ENCODE measurements at places on chromosomes 2 and 18.

GRCh38 chr2:215900843-215901242 lies 112.5 kb downstream of the MREG start:
- DNase-seq: no peak

- DNase-seq: no peak
Observed at GRCh38 chr2:43430489-43430888, 165.3 kb downstream of the THADA start.

GRCh38 chr2:186946896-186947467 lies 98.0 kb upstream of the ZSWIM2 start:
- DNase-seq: no peak

GRCh38 chr18:77099485-77100370 lies 32.9 kb downstream of the MBP start:
- DNase-seq: no peak

DNA sequence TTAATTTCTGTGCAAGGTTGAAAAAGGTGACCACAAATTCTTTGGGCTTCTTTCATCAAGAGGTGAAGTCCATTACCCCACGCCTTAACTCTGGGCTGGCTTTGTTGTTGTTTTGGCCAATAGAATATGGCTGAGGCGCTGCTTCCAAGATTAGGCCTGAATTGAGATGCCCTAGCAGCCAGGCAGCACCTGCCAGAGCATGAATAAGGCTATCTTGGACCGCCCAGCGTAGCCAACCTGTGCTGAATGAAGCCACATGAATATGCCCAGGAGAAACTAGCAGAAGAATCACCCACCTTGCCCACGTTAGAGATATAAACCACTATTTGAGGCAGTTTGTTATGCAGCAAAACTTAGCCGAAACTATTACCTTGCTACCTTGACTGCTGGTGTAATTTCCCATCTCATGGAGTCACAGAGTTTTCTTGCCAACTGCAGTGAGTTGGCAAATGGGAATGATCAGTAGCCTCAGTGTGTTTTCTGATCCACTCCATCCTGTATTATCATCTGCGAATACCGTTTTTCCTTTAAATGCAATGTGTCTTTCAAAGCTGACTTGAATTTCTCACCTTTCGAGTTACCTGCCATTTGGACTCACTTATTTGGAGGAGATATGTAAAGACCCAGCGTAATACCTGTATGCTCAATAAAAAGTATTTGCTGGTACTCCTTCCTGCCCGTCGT lies 679 bp downstream of the TSGA10 start:
- DNase-seq: peak; percentile 8

DNA sequence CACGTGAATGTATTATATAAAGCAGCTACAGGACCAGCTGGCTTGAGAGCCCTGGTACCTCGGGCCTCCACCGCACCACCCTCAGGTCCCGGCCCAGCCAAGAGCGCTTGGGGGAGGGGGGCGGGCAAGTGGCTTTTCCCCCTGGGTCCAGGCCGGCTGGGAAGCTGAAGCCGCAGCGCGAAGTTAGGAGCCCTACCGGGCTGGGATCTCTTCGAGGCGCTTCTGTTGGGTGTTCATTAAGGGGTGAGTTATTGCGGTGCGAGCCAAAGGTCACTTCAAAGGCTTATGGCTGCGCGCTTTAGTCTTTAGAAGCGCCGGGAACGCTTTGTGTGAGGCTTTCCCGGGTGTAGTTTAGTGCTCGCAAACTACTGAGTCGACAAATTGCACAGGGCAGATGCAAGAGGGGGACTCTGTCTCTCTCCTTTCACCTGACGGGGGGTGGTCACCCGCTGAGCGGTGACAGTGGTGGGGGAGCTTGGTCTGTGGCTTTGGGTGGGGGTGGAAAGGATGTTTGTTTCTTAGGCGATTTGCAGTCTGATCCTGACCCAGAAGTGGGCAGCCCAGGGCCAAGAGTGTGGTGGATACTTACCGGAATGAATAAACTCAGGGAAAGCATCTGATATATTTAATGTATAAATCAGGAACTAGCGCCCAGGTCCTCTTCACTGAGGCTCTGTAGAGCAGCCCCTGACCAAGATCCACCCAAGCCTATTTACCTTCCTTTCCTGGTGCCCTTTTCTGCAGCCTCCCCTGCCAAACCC lies 6.0 kb downstream of the HOXD3 start:
- no peak for DNase-seq

DNA sequence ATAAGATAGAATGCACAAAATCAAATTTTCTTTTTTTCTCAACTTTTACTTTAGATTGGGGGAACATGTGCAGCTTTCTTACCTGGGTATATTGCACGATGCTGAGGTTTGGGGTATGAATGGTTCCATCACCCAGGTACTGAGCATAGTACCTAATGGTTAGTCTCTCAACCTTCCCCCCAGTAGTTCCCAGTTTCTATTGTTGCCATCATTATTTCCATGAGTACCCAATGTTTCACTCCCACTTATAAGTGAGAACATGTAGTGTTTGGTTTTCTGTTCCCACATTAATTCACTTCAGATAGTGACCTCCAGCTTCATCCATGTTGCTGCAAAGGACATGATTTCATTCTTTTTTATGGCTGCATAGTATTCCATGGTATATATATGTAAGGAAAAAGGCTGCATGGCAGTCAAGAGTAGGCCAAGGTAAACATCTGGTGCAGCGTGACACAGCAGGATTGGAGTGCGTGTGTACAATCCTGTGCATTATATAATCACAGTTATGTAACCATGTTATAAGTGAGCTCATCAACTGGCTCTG lies 10.5 kb upstream of the C2orf42 start:
- DNase-seq: no peak

DNA sequence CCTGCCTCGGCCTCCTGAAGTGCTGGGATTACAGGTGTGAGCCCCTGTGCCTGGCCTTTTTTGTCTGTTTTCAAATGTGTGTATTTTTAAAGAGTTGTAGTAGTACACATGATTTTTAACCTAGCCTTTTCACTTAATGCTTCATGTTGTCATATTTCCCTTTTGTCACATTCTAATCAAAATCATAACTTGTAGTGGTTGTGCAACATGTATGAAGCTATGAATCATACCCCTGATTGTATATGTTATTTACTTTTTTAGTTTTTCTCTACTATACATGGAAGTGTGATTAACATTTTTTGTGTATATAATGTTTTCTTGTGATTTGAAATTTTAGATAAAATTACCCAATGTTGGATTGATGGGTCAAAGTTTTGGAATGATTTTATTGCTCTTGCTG lies 8.5 kb downstream of the GEN1 start:
- no peak for DNase-seq

DNA sequence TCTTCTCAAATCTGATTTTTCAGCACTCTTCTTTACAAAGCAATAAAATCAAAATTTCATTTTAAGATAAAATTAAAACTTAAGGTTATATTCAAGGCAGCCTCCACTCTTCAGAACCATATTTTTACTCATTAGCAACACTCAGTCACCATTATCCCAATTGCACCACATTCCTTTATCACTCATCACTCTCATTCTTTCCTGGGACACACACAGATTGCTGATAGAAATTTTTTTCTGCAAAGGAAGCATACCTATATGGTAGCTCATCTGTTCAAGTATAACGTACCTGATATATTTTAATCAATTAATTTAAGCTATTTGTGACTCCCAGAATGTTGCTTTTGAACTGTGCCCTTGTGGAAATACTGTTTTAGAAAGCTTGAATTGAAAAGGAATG lies 1559.3 kb upstream of the ZEB2 start:
- DNase-seq: no peak

- no peak for DNase-seq
Observed at GRCh38 chr2:65706411-65706810, 274.0 kb upstream of the SPRED2 start.

Data from AG08395 (cell line).